ENCODE measurements at places on chromosomes 16 and 17. TPM values are rescaled to one million over a fixed set of nuclear protein-coding genes. Genes with fewer than 3 reads are reported as not detected.

DNA sequence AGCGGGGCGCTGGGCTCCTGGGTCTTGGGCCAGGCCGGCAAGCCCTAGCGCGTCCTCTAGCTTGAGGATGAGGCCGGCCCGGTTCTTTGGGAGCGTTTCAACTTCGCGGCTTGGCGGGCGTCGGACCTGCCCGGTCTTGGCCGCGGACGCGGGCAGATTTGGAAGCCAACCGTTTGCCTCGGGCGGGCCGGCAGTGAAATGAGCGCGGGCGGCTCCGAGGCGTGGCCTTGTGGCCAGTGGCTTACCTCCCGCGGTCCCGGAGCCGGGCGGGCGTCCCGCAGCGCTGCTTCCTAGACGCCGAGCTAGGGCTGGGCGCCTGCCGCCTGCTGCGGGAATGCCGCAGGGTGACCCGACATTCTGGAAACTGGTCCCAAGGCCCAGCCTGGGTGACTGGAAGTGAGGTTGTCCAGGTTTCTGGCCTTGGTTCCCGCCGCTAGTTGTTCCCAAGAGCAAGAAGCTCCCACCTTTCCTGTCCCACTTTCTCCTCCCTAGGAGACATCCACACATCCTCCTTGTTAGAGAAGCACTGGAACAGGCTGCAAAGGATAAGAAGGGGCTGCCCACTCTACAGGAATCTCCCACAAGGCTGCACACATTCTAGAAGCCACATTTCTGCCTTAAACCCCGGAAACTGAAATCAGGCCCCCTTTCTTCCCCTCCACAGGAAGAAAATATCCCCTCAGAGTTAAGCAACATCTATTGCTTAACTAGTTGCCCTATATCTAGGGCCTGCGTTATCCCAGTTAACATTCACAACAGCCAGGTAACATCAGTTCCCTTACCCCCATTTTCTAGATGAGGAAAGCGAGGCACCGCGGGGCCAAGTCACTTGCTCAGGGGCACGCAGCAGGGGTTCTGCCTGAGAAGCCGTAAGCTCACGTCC is 4.5 kb upstream of the CBX8 start:
- no peak for DNase-seq

- no peak for DNase-seq
Observed at GRCh38 chr16:87956365-87957231, 5.4 kb downstream of the BANP start.

- peak; percentile 84 for DNase-seq
Observed at GRCh38 chr17:67891481-67892119, 66.3 kb downstream of the BPTF start.

DNA sequence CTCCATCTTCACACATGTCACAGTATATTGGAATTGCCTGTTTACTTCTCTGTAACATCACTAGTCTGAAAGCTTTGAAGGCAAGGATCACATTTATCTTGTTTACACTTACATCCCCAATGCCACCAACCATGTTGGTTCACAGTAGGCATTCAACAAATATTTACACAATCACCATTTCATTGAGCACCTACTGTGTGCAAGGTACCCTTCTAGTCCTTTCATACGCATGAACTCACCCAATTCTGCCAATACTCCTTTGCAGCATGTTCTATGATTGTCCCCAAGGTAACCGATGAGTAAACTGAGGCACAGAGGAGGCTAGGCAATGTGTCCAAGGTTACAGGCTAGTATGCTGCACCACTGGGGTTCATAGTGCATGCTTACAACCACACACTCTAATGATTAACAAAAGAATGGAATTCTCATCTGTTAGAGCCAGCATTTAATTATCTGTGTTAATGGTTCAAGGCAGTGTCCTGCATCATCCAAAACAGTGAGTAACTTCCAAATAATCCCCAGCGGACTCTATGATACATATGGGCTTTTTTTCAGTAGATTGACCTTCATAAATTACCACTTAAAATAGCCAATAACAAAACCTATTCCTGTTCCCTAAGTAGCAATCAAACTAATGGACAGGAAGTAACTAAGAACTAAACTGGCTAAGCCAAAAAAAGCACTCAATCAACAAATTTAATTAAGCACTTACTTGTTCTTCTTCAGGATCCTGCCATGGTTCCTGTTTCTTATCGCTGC is 364.5 kb upstream of the XYLT1 start:
- DNase-seq: no peak

- peak; percentile 10 for DNase-seq
Observed at GRCh38 chr16:84617041-84617790, 662 bp downstream of the COTL1 start.

DNA sequence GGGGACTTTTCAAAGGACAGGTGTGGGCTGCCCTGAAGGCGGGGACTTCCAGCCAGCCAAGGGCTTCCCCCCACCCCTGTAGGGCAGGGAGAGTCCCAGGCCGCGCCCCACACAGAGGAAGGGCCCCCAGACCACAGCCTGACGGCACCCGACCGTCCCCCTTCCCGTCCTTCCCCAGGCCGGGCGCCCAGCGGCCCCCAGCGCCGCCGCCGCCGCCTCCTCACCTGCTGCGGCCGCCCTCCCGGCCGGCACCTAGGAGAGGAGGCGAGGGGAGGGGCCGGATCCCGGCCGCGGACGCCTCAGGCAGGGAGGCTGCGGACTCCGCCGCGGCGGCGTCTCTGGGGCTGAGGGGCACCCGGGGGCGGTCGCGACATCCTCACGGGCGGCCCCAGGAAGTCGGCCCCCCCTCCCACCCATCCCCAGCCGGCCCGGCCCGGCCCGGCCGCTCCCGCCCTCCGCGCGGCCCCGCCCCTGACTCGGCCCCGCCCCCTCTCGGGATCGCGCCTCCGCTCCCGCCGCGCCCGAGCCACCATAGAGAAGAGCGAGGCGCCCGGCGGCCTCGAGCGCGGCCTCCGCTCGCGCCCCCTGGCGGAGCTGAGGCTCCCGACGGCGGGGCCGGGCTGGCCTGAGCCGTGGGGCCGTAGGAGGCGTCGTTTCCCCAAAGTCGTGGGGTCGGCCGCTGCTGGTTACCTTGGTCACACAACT is 25.5 kb upstream of the RFFL start:
- DNase-seq: peak; percentile 75

GRCh38 chr16:81547194-81547938 is 102.8 kb downstream of the CMIP start:
- no peak for DNase-seq

Gene ANKFN1
- total RNA-seq: 0.32 TPM

Gene NPIPA8
- total RNA-seq: not detected

Gene GAS7
- 115 TPM for total RNA-seq

Data from SK-MEL-5 (cell line).